ENCODE measurements at places on chromosomes 11 and 22. TPM values are rescaled to one million over a fixed set of nuclear protein-coding genes. Genes with fewer than 3 reads are reported as not detected.

TMEM151A gene
- total RNA-seq, result 1.6 TPM

IL17REL gene
- not detected for total RNA-seq

GRCh38 chr11:67269401-67270255, 3.4 kb downstream of the GRK2 start:
- H3K4me3 ChIP-seq, result no peak overlapping the region
- peak overlapping the region; percentile 75 for H3K27ac ChIP-seq
- no peaks in the 10 kb centered on the region for H3K27me3 ChIP-seq
- no peaks in the 10 kb centered on the region for H3K36me3 ChIP-seq

TRPM5 gene
- under 0.01 TPM for total RNA-seq

DNA sequence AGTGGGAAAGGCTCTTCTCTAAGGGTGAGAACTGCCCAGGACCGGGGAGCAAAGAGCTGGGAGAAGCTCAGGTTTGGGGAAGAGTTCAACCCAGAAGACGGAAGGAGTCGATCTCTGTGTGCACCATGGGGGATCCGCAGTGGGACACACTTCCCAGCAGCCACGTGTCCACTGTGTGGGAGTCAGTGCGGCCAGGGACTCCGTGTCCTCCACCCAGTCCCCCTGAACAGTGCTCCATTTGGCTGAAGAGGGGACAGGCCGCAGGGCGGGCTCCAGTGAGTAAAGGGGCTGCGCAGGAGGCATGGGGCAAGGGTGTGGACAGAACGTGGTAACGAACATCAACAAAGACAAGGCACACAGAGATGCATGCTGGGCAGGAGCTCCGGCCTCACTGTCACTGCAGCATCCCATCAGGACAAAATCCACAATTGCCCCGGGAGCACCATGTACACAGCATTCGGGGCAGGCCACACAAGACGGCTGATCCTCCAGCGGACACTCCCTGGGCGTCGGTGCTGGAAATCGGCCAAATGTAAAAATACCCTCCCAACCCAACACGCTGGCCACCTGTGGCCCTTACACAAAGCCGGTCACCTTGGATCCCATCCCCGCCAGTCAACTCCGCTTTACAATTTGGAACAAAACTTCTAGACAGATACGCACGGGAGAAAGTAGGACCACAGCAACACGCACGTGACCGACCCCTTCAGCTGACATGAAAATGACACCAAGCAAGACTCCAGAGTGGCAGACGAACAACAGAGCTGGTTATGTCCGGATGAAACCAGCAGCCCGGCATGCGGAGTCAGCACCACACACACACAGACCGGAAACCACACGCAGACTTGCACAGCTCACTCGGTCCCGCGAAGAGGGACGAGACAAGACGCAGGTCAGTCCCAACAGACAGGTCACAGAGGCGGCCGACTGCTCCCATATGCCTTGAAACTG, 366.8 kb downstream of the SHANK2 start:
- H3K36me3 ChIP-seq, result no peaks in the 10 kb centered on the region
- no peak for DNase-seq
- no peak overlapping the region for H3K4me3 ChIP-seq
- H3K4me1 ChIP-seq, result no peaks in the 10 kb centered on the region
- H3K27ac ChIP-seq, result no peak overlapping the region

DNA sequence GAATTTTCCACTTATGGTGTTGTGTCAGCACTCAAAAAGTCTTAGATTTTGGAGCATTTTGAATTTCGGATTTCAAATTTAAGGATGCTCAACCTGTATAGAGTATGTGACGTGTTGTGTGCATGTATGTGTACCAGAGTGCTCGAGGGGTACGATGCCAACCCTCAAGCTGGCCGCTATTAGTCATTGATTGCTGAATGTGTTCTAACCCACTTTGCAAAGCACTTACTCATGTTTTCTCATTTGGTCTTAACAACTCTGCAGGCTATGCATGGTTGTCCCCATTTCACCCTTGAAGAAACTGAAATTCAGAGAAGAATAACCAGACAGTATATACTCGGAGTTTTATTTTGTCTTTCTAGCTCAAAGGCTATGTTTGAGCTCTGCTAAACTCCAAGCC, 196.4 kb upstream of the TENM4 start:
- H3K36me3 ChIP-seq, result no peaks in the 10 kb centered on the region
- no peak overlapping the region for H3K4me3 ChIP-seq
- H3K4me1 ChIP-seq, result no peaks in the 10 kb centered on the region
- DNase-seq, result no peak

Measured in body of pancreas (tissue), 4 donors.